ENCODE measurements at places on chromosomes 3 and 15.

GRCh38 chr3:186570941-186571643, 572 bp downstream of the DNAJB11 start:
- no peak for DNase-seq

GRCh38 chr3:24598695-24599470, 104.2 kb upstream of the THRB start:
- DNase-seq = no peak

DNA sequence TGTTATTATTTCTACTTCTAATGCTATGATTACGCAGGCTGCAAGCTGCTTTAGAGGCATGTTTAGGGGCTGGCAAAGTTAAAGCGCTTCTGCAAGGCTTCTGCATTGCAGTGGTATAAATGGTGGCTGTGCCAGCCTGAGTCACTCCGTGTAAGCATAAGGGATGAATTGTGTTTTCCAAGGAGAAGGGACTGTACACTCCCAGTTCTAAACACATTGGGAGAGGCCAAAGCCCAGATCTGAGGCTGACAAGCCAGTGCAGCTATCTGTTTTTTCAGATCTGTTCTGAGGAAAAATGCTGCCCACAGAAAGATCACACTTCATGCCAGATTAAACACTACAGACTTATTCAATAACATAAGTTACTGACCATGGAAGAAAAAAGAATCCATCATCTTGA, 83.8 kb downstream of the PRICKLE2 start:
- DNase-seq = no peak

DNA sequence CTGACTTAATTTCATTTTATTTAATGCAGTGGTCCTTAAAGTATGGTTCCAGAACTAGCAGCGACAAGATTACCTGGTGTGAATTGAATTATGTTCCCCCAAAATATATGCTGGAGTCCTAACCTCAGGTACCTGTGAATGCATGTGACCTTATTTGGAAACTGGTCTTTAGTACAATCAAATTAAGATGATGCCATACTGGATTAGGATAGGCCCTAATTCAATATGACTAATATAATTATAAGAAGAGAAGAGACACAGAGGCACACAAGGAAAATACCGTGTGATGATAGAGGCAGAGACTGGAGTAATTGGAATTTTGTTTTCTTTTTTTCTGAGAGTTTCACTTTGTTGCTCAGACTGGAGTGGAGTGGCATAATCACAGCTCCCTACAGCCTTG, 12.6 kb upstream of the SPATA16 start:
- no peak for DNase-seq

DNA sequence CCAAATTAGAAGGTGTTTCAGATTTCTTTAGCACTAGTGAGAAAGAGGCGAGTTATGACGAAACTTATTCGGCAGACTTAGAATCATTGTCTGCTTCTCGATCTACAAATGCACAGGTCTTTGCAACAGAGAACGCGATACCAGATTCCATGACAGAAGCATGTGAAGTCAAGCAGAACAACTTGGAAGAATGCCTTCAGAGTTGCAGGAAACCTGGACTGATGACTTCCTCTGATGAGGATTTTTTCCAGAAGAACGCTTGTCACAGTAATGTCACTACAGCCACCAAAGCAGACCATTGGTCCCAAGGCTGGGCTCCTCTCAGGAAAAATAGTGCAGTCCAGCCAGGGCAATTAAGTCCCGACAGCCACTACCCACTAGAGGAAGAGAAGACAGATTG, 50.6 kb downstream of the CDAN1 start:
- DNase-seq = no peak

- peak; percentile 63 for DNase-seq
Observed at GRCh38 chr3:58051196-58051595, 43.0 kb downstream of the FLNB start.

GRCh38 chr3:5423076-5423475, 235.6 kb downstream of the EDEM1 start:
- no peak for DNase-seq

Measured in KBM-7 (cell line).